ENCODE measurements at places on chromosomes 2 and 18. TPM values are rescaled to one million over a fixed set of nuclear protein-coding genes. Genes with fewer than 3 reads are reported as not detected.

Gene CFAP53
- 0.27 TPM for total RNA-seq

Gene CHRND
- total RNA-seq: not detected

Gene SKOR2
- not detected for total RNA-seq

Gene RNU2-63P
- 7.6 TPM for total RNA-seq

Gene CYP27A1
- total RNA-seq: 0.18 TPM

Gene HMSD
- 1.4 TPM for total RNA-seq

Gene C18orf32
- total RNA-seq: 21.7 TPM

Gene C2orf92
- 11.7 TPM for total RNA-seq

Gene SLC66A3
- total RNA-seq: 10.6 TPM

Gene DNAJC10
- 40.7 TPM for total RNA-seq

Gene PKDCC
- not detected for total RNA-seq

Gene IL37
- not detected for total RNA-seq

Gene PSD4
- 251 TPM for total RNA-seq

Gene ARHGEF33
- not detected for total RNA-seq

Gene MOCOS
- 0.13 TPM for total RNA-seq

Gene ARHGAP25
- 59.3 TPM for total RNA-seq

Gene SNED1
- 1.4 TPM for total RNA-seq

All from activated CD8-positive, alpha-beta T cell treated with anti-CD3 and anti-CD28 coated beads for 36 hours (primary cell).